ENCODE measurements at places on chromosomes 16 and 17.

GRCh38 chr17:1144162-1144561 is 35.6 kb downstream of the ABR start:
- DNase-seq: no peak

- DNase-seq: no peak
These were observed 191.7 kb downstream of the C16orf95 start for GRCh38 chr16:87125206-87126155.

- no peak for DNase-seq
These were observed 70.3 kb downstream of the PMP22 start for GRCh38 chr17:15194859-15195277.

DNA sequence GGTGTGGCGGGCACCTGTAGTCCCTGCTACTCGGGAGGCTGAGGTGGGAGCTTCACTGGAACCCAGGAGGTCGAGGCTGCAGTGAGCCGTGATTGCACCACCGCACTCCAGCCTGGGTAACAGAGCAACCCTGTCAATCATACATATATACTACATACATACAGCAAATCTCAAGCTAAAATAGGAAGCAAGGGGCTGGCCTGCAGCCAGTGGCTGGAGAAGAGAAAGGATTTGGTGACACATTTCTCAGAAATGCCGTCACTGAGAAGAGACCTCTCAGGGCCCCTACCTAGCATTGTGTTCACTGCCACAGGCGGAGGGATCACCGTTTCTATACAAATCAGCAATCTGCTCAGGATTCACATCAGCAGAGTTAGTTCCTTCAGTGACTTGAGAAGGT is 16.9 kb downstream of the NARF start:
- DNase-seq: no peak

DNA sequence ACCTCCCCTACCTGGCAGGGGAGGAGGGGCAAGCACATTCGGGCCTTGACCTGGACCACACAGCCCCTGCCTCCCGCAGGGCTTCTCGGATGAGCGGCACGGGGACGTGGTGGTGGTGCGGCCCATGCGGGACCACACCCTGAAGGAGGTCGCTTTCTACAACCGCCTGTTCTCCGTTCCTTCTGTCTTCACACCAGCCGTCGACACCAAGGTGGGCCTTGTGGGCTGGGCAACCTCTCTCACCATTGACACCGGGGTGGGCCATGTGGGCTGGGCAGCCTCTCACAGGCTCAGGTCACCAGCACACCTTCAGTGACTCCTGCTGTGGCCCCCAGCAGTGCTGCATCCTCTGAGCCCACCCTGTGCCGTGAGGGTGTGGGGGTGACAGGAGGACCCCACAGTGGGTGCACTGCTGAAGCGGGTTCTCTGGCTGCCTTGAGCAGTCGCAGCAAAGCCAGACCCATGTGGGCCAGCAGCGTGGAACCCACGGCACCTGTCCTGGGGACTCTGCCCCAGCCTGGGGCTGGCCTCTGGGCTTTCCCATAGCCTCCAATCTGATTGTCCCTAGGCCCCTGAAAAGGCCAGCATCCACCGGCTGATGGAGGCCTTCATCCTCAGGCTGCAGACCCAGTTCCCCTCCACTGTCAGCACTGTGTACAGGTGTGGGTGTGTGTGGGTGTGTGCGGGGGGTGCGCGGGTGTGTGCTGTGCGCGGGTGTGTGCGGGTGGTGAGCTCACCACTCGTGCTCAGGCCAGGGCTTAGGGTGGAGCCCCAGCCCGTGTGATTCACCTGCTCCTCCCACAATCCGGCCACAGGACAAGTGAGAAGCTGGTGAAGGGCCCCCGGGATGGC is 7.5 kb downstream of the CTU2 start:
- DNase-seq: no peak

GRCh38 chr17:60039114-60039846 is 39.4 kb downstream of the HEATR6 start:
- DNase-seq: no peak

DNA sequence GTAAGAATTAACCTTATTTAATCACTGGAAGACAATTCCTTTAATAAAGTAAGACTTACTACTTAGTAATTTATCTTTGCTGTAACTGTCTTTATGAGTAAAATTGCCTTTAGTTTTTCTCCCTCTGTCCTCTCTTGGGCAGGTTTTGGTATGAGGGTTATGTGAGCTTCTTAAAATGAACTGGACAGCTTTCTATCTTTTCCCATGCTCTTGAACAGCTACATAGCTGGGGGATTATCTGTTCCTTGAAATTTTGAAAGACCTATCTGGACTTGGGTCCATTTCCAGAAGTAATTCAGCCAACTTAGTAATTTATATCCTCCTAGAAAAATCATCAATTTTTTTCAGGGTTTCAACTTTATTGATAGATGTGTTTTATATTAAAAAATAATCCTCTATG is 3.6 kb upstream of the MYH1 start:
- no peak for DNase-seq

GRCh38 chr16:66240631-66241395 is 125.7 kb upstream of the CDH5 start:
- no peak for DNase-seq

DNA sequence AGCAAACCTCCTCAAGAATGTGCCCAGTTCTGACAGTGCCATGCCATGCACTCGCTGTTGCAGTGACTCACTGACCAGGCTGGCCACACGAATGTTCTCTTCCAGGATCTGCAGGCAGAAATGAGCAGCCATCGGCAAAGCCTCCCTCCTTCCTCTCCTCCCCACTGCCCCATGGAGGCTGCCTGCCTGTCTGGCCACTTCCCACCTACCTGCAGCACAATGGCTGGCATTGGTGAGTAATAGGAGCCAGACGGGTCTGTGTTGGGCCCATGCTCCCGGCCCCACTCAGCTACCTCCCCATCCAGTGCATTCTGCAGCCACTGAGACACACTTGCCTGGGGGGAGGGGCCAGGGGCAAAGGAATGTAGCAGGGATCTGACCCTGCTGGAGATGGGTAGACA is 2.8 kb upstream of the MATCAP1 start:
- DNase-seq: no peak
